ENCODE measurements at places on chromosomes 3 and 15. TPM values are rescaled to one million over a fixed set of nuclear protein-coding genes. Genes with fewer than 3 reads are reported as not detected.
A peak's percentile ranks its signal among the peaks of the same experiment; 100 is the strongest.

- no peak for DNase-seq
Observed at GRCh38 chr3:155553780-155554179, 191.1 kb downstream of the PLCH1 start.

ACSBG1 gene
- 0.13 TPM for polyA plus RNA-seq

GRCh38 chr3:122094693-122095092 lies 39.5 kb downstream of the CD86 start:
- DNase-seq = no peak

DNA sequence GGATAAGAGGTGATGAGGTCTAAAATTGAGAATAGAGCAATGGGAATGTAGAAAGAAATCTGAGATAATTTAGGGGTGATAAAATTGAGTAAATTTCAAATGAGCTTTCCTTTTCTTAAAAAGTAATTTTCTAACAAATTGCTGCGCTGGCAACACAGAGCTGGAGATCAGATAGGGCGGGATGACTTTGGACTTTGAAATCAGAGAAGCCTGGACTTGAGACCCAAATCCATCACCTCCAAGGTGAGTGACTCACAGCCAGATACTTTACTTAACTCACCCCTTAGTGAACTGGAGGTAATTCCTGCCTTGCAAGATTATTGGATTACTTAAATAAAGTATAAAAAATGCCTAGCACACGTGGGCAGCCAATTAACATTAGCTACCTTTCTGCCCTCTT lies 80.8 kb downstream of the P2RY1 start:
- DNase-seq = no peak

CSPG4 gene
- 12.1 TPM for polyA plus RNA-seq

DNA sequence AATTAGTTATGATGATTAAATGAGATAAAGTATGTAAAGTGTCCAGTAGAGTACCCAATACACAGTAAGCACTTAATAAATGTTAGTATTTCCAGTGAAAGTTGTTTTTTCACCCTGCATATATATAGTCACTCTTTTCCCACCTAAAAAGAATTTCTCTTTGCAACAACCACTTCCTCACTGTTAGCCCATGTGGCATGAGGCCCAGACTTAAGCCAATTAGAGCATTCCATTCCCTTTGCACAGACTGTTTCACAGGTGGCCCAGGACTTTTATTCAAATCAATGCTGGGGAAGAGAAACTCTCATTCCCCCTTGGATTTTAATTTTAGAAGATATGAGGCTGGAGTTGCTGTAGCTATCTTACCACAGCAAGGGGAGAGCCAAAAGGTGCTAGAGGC lies 3.7 kb downstream of the IFT80 start:
- DNase-seq = peak; percentile 72

Measured in cardiac muscle cell (in vitro differentiated cells and primary cell).